ENCODE measurements at places on chromosomes 11 and 22.

GRCh38 chr11:405954-406795 lies 8.6 kb downstream of the SIGIRR start:
- no peak for DNase-seq

GRCh38 chr11:12192794-12193514 lies 82.6 kb downstream of the MICAL2 start:
- no peak for DNase-seq

DNA sequence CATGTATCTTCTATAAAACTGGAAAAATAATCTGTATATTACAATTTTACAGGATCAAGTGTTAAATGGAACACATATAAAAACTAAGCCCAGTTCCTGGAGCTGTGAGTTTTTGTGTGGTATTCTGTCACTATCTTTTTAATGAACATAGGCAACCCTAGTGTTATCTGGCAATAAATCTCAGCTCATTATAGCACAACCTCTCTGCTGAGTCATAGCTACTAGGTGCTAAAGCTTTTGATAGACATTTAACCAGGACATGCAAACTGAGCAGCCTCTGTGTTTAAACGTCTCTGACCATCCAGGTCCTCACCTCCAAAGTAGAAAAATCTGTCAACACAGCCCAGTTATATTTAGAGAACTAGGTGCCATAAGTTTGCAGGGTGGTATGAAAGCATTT lies 91.0 kb upstream of the CARD18 start:
- no peak for DNase-seq

GRCh38 chr22:35192129-35192918 lies 65.0 kb upstream of the HMGXB4 start:
- no peak for DNase-seq

DNA sequence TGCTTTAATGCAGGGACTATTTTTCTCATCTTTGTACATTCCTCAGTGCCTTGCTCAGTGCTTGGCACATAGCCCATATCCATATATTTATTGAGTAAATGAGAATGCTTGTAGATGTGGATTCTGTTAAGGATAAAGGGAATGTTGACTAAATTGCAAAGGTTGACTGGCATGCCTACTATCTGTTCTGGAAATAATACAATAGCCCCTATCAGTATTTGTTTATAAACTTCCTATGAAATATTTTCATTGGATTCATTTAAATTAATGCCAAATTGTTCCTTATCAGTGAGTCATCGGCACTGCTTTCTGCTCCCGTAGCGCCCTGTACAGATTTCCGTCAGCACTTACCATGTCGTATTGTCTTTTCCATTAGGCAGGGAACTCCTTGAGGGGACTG lies 8.0 kb downstream of the RNF121 start:
- DNase-seq, result no peak

DNA sequence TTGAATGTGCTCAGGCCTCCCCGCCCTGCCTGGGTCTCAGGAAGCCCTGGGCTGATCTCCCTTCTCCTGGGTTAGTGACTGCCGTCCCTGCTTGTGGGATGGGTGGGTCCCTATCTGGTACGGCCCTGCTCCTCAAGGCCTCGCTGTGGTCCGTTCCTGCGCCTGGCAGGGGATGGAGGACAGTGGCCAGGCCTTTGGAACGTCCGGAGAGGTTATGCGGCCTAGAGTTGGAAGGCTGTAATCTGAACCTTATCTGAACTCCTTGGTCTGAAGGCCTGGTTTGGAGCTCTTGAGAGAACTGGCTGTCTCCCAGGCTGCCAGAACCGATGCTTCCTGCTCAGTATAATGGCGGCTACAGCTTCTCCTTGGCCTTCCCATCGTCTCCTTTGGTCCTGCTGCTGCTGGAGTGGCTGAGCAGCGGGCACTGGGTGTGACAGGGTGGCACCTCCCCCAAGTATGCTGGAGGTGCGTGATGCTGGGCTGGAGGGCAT lies 72.8 kb downstream of the FLI1 start:
- DNase-seq, result no peak

- no peak for DNase-seq
These were observed 26.1 kb upstream of the MUC5B start for GRCh38 chr11:1196516-1197391.

DNA sequence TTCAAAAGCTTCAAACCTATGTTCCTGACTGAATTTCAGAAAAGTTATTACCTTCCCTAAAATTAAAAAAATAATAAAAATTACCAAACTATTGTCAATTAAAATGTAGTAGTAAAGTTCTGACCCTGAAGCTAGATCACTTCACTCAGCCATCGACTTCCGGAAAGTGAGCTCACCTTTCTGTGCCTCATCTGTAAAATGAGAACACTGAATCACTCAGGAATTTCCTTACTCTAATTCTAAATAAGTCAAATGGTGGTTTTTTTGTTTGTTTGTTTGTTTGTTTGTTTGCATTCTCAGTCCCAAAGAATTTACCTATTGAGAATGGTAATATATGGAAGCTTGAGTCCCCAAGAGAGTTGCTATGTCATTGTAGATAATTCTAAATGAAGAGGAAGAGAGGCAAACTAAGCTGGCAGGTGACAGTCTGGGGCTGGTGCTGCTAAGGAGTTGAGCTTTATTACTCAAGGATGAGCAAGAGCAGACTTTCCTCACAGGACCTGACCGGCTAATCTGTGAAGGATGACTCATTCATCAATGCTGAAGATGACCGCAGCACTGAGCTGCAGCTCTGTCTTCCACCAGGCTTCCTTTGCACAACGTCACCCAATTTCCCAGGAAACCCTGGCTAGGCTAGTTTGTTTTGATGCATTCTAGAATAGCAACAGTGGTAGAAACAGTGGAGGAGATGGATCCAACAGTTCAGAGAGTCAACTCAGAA lies 248.8 kb downstream of the RAB38 start:
- DNase-seq, result no peak
